ENCODE measurements at places on chromosomes 11 and 22.

DNA sequence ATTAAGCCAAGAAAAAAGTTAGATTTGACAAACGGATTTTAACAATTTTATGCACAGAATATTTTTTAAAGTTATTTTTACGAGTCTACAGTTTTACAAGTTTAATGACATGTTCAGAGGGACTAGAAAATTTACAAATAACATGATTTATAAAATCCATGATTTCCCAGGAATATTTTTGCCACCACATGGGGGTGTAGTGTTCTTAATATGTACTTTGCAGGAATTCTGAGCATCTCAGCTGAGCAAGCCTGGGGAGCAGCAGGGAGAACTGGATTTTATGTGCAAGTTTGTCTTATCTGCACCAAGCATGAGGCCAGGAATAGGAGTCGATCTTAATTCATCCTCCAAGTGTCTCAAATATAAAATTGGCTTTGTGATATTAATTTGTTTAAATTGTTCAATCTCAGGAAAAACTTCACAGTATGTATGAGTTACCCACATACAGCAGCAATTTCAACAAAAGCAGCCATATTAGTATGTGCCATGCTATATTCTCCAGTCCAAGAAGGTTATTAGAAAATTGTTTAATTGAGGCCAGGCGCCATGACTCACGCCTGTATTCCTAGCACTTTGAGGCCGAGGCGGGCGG lies 826.3 kb downstream of the DLG2 start:
- H3K27ac ChIP-seq, result no peak overlapping the region
- no peaks in the 10 kb centered on the region for H3K4me1 ChIP-seq
- no peak overlapping the region for H3K4me3 ChIP-seq
- no peaks in the 10 kb centered on the region for H3K36me3 ChIP-seq
- no peaks in the 10 kb centered on the region for H3K27me3 ChIP-seq
- DNase-seq, result no peak

GRCh38 chr22:26033071-26033470 lies 136.2 kb upstream of the SEZ6L start:
- H3K4me3 ChIP-seq, result no peak overlapping the region
- no peak overlapping the region for H3K27ac ChIP-seq
- no peaks in the 10 kb centered on the region for H3K4me1 ChIP-seq
- no peak for DNase-seq

- no peak for DNase-seq
- H3K36me3 ChIP-seq, result peaks cover 2% of the 10 kb centered on the region
- H3K4me1 ChIP-seq, result peaks cover 11% of the 10 kb centered on the region
- no peaks in the 10 kb centered on the region for H3K27me3 ChIP-seq
- H3K4me3 ChIP-seq, result no peak overlapping the region
- no peak overlapping the region for H3K27ac ChIP-seq
Observed at GRCh38 chr11:66854231-66854661, 2.6 kb upstream of the LRFN4 start.

GRCh38 chr11:102551169-102551781 lies 20.7 kb upstream of the MMP7 start:
- no peaks in the 10 kb centered on the region for H3K4me1 ChIP-seq
- no peak overlapping the region for H3K27ac ChIP-seq
- no peaks in the 10 kb centered on the region for H3K27me3 ChIP-seq
- no peak overlapping the region for H3K4me3 ChIP-seq

GRCh38 chr22:39721206-39722031 lies 150.9 kb downstream of the CACNA1I start:
- H3K4me1 ChIP-seq, result peaks cover 3% of the 10 kb centered on the region
- no peak overlapping the region for H3K27ac ChIP-seq
- H3K27me3 ChIP-seq, result no peaks in the 10 kb centered on the region
- H3K4me3 ChIP-seq, result no peak overlapping the region
- no peak for DNase-seq
- H3K36me3 ChIP-seq, result no peaks in the 10 kb centered on the region

GRCh38 chr11:30459821-30460220 lies 126.3 kb downstream of the MPPED2 start:
- no peak for DNase-seq
- no peaks in the 10 kb centered on the region for H3K4me1 ChIP-seq
- H3K4me3 ChIP-seq, result no peak overlapping the region
- H3K27me3 ChIP-seq, result peaks cover 3% of the 10 kb centered on the region
- no peak overlapping the region for H3K27ac ChIP-seq

DNA sequence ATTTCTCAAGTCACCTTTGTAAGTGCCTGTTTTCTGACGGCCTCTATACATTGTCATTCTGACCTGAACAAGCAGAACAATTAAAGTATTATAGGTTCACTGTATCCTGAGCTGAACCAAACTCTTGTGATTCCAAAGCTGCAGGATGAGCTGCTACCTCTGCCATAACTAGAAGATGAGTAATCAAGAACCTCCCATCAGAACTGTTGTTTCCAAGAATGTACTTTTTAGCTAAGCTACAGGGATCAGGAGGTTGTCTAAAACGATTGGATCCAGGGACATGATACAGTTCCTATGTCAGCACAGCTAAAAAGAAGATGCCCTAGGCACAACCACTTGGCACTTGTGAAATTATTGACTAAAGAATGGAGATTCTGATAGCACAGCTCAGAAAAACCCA lies 288.4 kb upstream of the CCDC90B start:
- no peaks in the 10 kb centered on the region for H3K4me1 ChIP-seq
- no peak for DNase-seq
- H3K27ac ChIP-seq, result no peak overlapping the region
- H3K27me3 ChIP-seq, result no peaks in the 10 kb centered on the region

- no peak overlapping the region for H3K27ac ChIP-seq
- no peaks in the 10 kb centered on the region for H3K36me3 ChIP-seq
- no peaks in the 10 kb centered on the region for H3K27me3 ChIP-seq
- no peak overlapping the region for H3K4me3 ChIP-seq
- DNase-seq, result no peak
Observed at GRCh38 chr11:111000400-111001080, 245.0 kb upstream of the POU2AF2 start.

Data from activated naive CD4-positive, alpha-beta T cell treated with anti-CD3 and anti-CD28 coated beads for 36 hours (primary cell).